ENCODE measurements at places on chromosomes 5 and 9.
A peak's percentile ranks its signal among the peaks of the same experiment; 100 is the strongest.

- H3K27ac ChIP-seq = no peak overlapping the region
- H3K36me3 ChIP-seq = peaks cover 38% of the 10 kb centered on the region
- H3K4me3 ChIP-seq = no peak overlapping the region
- peaks cover 64% of the 10 kb centered on the region for H3K4me1 ChIP-seq
Observed at GRCh38 chr5:112978836-112979235, 2.2 kb downstream of the DCP2 start.

DNA sequence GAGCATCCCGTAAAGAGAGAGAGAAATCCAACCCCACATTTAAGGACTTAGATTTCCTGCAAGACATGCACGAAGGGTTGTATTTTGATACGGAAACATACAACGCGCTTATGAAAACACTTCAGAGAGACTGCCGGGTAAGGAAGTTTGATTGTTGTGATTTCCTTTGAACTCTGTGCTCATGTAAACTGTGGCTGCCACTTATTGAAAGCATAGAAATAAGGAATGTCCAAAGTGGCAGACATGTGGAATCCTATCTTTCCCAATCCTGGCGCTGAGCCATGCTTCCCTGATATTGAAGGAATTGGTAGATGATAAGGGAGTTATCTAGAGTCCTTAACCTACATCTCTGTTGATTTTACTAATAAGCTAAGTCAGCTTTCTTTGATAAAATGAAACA is 119.4 kb downstream of the PRKACG start:
- peaks cover 43% of the 10 kb centered on the region for H3K36me3 ChIP-seq
- no peak for DNase-seq
- no peaks in the 10 kb centered on the region for H3K27me3 ChIP-seq

GRCh38 chr9:28839778-28840430 is 1266.6 kb upstream of the C9orf72 start:
- H3K4me1 ChIP-seq = no peaks in the 10 kb centered on the region
- no peak overlapping the region for H3K27ac ChIP-seq
- no peak for DNase-seq
- no peaks in the 10 kb centered on the region for H3K27me3 ChIP-seq
- no peak overlapping the region for H3K4me3 ChIP-seq

DNA sequence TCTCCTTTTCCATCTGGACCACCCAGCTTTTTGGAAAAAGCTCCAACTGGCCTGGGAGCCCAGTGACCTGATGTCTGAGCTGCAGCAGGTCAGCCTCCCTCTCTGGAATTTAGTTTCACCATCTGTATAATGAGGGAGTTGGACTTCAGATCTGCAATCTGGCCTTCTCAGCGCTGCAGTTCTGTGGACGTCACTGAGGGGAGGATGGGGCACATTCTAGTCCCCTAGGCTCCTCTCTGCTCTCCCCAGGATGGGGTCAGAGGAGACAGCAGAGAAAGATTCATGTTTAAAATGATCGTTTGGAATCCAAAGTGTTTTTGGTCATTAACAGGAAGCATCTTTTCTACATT is 10.2 kb downstream of the OR13J1 start:
- H3K36me3 ChIP-seq = no peaks in the 10 kb centered on the region
- no peak overlapping the region for H3K4me3 ChIP-seq
- H3K4me1 ChIP-seq = peaks cover 3% of the 10 kb centered on the region
- no peak for DNase-seq
- peaks cover 15% of the 10 kb centered on the region for H3K27me3 ChIP-seq

DNA sequence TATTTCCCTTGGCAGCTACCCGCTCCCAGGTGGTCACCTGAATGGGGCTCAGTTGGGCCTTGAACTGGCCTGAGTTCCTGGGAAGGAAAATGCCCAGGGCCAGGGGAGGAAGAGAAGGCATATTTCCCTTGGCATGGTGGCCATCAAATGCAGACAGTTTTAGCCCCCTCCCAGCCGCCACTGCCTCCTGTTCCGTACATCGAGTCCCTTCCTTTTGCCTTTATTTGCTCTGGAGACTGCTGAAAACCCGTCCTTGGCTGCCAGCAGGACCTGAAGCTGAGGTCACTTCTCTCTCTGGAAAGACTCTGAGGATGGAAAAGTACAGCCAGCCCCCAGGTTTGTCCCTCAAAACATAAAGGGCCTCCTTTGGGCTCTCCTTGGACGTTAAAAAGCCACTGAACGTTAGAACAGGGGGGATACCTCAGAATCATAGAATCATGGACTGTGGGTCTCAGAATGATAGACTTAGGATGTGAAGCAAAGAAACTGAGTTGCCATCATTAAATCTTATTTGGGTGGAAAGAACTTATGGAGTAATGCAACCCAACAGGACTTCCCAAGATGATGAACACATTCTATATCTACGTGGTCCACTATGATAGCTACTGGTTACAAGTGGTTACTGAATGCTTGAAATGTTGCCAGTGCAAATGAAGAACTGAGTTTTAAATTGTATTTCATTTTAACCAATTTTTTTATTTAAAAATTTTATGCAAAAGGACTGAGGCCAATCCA is 7.1 kb downstream of the SPARC start:
- no peak overlapping the region for H3K27ac ChIP-seq
- H3K27me3 ChIP-seq = peaks cover 7% of the 10 kb centered on the region
- H3K4me3 ChIP-seq = no peak overlapping the region
- DNase-seq = no peak
- H3K4me1 ChIP-seq = no peaks in the 10 kb centered on the region

GRCh38 chr9:136403538-136403914 is 3.6 kb upstream of the SNAPC4 start:
- peaks cover 48% of the 10 kb centered on the region for H3K36me3 ChIP-seq
- H3K27me3 ChIP-seq = no peaks in the 10 kb centered on the region
- peak; percentile 37 for DNase-seq

GRCh38 chr5:100731768-100732167 is 171.3 kb downstream of the ST8SIA4 start:
- no peaks in the 10 kb centered on the region for H3K27me3 ChIP-seq
- H3K36me3 ChIP-seq = no peaks in the 10 kb centered on the region
- peaks cover 7% of the 10 kb centered on the region for H3K4me1 ChIP-seq
- DNase-seq = no peak

GRCh38 chr5:174511714-174512253 is 212.6 kb upstream of the MSX2 start:
- no peaks in the 10 kb centered on the region for H3K4me1 ChIP-seq
- no peak for DNase-seq
- no peaks in the 10 kb centered on the region for H3K27me3 ChIP-seq
- H3K4me3 ChIP-seq = no peak overlapping the region
- no peak overlapping the region for H3K27ac ChIP-seq

DNA sequence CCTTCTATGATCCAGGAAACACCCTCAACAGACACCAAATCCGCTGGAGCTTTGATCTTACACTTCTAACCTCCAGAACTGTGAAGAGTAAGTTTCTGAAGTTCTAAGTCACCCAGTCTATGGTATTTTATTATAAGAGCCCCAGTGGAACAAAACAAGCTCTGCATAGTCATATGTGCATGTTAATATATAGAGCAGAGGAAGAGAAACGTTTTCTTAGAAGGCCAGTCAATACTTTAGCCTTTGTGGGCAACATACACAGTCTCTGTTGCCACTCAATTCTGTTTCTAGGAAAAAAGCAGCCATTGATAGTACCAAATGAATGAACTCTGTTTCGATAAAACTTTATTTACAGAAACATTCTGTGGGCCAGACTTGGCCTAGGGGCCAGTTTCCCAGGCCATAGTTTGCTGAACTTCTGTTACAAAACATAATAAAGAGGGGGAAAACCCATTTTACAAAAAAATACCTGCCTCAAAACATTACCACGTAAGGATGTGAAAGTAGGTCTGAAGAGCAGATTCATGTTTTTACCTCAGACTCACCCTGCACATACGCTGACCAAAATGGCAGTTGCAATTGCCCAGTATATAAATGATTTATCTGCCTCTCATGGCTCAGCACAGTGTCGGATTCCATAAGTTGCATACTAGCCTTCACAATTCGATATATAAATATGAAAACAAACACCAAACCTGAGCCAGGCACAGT is 350.5 kb downstream of the SLIT3 start:
- no peak overlapping the region for H3K4me3 ChIP-seq
- H3K27ac ChIP-seq = no peak overlapping the region
- DNase-seq = no peak
- H3K36me3 ChIP-seq = no peaks in the 10 kb centered on the region
- no peaks in the 10 kb centered on the region for H3K4me1 ChIP-seq

- H3K27me3 ChIP-seq = no peaks in the 10 kb centered on the region
- DNase-seq = no peak
- no peaks in the 10 kb centered on the region for H3K36me3 ChIP-seq
- H3K27ac ChIP-seq = no peak overlapping the region
- peaks cover 14% of the 10 kb centered on the region for H3K4me1 ChIP-seq
Observed at GRCh38 chr9:15244001-15244441, 63.0 kb downstream of the TTC39B start.

- H3K4me3 ChIP-seq = no peak overlapping the region
- H3K4me1 ChIP-seq = no peaks in the 10 kb centered on the region
- H3K36me3 ChIP-seq = no peaks in the 10 kb centered on the region
- H3K27ac ChIP-seq = no peak overlapping the region
Observed at GRCh38 chr9:70229579-70229978, 29.2 kb upstream of the SMC5 start.

DNA sequence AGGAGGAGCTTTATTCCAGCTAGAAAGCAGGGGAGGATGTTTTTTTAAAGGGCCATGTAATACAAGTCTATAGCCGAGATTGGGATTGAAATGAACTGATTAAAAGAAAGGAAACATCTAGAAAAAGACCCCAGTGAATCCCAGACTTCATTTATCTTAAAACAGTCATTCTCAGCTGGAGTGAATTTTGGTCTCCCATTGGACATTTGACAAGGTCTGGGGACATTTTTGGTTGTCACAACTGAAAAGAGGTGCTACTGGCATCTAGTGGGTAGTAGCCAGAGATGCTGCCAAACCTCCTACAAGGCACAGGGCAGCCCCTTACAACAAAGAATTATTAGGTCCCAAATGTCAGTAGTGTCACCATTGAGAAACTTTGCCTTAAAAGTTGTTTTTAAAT is 16.3 kb upstream of the SPINK4 start:
- H3K36me3 ChIP-seq = no peaks in the 10 kb centered on the region
- H3K27ac ChIP-seq = no peak overlapping the region
- H3K4me1 ChIP-seq = peaks cover 53% of the 10 kb centered on the region
- no peaks in the 10 kb centered on the region for H3K27me3 ChIP-seq
- H3K4me3 ChIP-seq = no peak overlapping the region

DNA sequence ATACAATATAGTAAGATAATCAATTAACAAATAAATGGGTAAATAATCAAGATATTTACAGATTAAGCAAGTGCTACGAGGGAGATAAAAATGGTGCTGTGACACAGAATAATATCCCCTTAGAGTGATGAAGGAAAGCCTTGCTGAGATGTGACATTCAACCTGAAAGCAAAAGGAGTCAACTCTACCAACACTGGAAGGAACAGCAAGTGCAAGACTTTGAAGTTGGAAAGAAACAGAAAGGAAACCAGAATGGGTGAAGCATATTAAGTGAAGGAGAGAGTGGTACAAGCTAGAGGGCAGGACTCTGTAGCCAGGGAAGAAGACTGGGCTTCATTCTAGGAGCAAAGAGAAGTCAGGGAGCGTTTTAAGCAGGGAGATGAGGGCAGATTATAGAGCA is 12.2 kb upstream of the MEGF9 start:
- no peak overlapping the region for H3K27ac ChIP-seq
- no peaks in the 10 kb centered on the region for H3K36me3 ChIP-seq
- H3K27me3 ChIP-seq = no peaks in the 10 kb centered on the region
- no peak overlapping the region for H3K4me3 ChIP-seq

Data from activated B cell treated with CpG ODN at 0.5 μM for 24 hours (primary cell).